ENCODE measurements at places on chromosomes 1 and 21. TPM values are rescaled to one million over a fixed set of nuclear protein-coding genes. Genes with fewer than 3 reads are reported as not detected.

GRCh38 chr1:99170516-99170915 lies 93.8 kb upstream of the PLPPR4 start:
- peak; percentile 46 for DNase-seq

DNA sequence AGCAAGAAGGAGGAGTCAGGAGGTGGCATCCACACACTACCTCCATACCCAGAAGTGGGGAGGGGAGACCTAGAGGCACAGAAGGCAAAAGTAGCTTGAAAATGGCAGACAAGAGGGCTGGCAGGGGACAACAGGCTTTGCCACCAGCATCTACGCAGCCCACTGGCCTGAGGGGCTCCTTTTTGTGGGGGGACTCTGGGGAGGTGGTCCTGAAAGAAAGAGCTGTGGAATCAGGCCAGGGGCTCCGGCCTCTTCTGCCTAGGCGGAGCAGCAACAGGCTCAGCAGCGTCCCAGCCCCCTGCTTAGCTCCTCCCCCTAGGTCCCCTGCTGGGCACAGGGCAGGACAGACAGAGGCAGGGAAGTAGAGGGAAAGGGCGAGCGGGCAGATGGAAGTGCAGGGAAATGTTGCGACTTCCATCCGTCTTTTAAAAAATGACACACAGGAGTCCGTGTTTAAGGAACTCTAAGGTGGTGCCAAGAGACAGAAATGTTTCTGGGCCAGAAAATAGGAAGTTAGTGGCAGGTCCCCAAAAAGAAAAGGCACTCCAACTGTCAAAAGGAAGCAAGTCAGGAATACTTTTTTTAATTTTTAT lies 10.0 kb upstream of the LEFTY2 start:
- no peak for DNase-seq

DNA sequence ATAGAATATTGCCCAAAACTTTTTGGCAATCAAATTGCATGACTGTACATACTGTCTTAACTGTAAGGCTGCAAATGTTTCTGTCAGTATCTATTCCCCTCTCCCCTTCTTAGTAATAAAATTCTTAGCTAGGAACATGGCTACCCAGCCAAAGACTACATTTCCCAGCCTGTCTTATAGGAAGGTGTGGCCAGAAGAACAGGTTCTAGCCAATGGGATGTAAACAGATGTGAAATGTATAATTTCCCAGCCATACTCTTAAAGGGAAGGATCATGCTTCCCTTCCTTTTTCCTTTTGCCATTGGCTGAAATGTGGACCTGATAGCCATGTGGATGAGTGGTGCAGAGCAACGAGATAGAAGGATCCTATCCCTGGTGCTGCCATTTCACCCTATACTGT lies 7.0 kb upstream of the HIVEP3 start:
- DNase-seq, result no peak

DNA sequence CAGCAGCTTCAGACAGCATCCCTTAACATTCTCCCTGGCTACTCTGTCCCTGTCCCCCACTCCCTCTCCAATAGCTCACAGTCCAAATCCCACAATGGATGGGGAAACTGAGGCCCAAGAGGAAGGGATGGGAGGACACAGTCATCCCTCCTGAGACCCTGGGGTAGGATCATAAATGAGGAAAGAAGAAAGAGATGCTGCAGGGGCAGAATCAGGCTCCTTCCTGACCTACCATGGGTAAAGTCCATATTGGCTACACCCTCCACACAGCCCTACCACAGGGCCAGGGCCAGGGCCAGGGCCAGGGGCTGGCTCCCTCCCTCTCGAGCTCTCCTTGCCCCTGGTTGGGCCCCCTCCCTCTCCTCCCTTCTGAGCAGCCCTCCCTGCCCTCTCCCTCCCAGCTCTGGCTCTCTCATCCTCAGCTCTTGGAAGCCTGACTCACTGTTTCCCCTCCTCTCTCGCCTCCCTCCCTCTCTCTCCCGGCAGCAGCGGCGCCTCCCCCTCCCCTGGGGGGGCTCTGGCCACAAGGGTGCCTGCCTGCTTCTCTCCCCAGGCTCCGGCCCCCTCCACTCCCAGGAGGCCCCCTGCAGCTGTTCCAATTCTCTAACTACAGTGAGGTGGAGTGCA lies 4.9 kb downstream of the AHDC1 start:
- peak; percentile 35 for DNase-seq

- DNase-seq, result no peak
Measured at GRCh38 chr21:26138615-26139257, 31.8 kb downstream of the APP start.

SOAT1 gene
- 22.3 TPM for total RNA-seq

DNA sequence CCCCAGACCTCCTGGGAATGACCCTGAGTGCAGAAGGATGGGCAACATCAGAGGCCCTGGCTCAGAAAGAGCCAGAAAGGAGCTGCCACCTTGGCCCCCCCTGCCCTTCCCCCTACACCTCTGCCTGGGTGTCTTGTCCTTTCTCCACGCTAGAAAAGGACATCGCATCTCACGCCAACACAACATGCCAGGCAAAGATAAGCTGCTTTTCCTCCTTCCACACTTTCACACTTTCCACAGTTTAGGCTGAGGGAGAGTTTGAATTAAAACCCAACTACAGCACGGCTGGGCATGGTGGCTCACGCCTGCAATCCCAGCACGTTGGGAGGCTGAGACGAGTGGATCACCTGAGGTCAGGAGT lies 109.5 kb downstream of the SPSB1 start:
- no peak for DNase-seq

GRCh38 chr1:205285381-205286101 lies 36.0 kb downstream of the NUAK2 start:
- no peak for DNase-seq

- DNase-seq, result no peak
Measured at GRCh38 chr1:54335011-54335754, 71.0 kb downstream of the SSBP3 start.

GRCh38 chr1:42973286-42973685 lies 14.6 kb upstream of the SLC2A1 start:
- no peak for DNase-seq

- no peak for DNase-seq
Measured at GRCh38 chr1:117007719-117008013, 6.1 kb downstream of the CD101 start.
